ENCODE measurements at places on chromosomes 3 and 15. TPM values are rescaled to one million over a fixed set of nuclear protein-coding genes. Genes with fewer than 3 reads are reported as not detected.

The LMLN gene
- total RNA-seq: 5.3 TPM

The CTXN2 gene
- total RNA-seq: not detected

The STARD9 gene
- 11.0 TPM for total RNA-seq

The ARHGEF26 gene
- 23.9 TPM for total RNA-seq

The BUB1B gene
- 3.9 TPM for total RNA-seq

The GPR15 gene
- total RNA-seq: not detected

The PLIN1 gene
- 0.33 TPM for total RNA-seq

The MEX3B gene
- 6.7 TPM for total RNA-seq

The ITPKA gene
- under 0.01 TPM for total RNA-seq

The CISH gene
- total RNA-seq: 1.5 TPM

The POC1A gene
- 8.6 TPM for total RNA-seq

The GP5 gene
- total RNA-seq: not detected

The DUOXA2 gene
- not detected for total RNA-seq

The MBNL1 gene
- total RNA-seq: 218 TPM

The PP2D1 gene
- total RNA-seq: not detected

The ATP8B4 gene
- not detected for total RNA-seq

The ACP3 gene
- total RNA-seq: 0.39 TPM

The ISL2 gene
- total RNA-seq: not detected

The COL6A6 gene
- 0.11 TPM for total RNA-seq

The AMIGO3 gene
- 3.3 TPM for total RNA-seq

The PLSCR2 gene
- not detected for total RNA-seq

The ANKDD1A gene
- 8.6 TPM for total RNA-seq

The AGTR1 gene
- total RNA-seq: 0.79 TPM

The MUC13 gene
- total RNA-seq: not detected

The CTXND1 gene
- not detected for total RNA-seq

The GOLGA6B gene
- total RNA-seq: not detected

The RHCG gene
- total RNA-seq: 0.11 TPM

The SERPINI2 gene
- not detected for total RNA-seq

The ASB14 gene
- total RNA-seq: under 0.01 TPM

The TMEM212 gene
- total RNA-seq: not detected

The ABI3BP gene
- total RNA-seq: 17.0 TPM

The PLSCR5 gene
- 98.5 TPM for total RNA-seq
